ENCODE measurements at places on chromosomes 3 and 15.
A peak's percentile ranks its signal among the peaks of the same experiment; 100 is the strongest.

GRCh38 chr15:70362886-70363285, 265.2 kb upstream of the TLE3 start:
- H3K4me3 ChIP-seq: no peak overlapping the region
- DNase-seq: no peak
- H3K36me3 ChIP-seq: no peaks in the 10 kb centered on the region

- peaks cover 15% of the 10 kb centered on the region for H3K4me1 ChIP-seq
- DNase-seq: peak; percentile 88
- H3K4me3 ChIP-seq: peak overlapping the region; percentile 65
Measured at GRCh38 chr3:179037351-179037750, 34.3 kb downstream of the ZMAT3 start.

DNA sequence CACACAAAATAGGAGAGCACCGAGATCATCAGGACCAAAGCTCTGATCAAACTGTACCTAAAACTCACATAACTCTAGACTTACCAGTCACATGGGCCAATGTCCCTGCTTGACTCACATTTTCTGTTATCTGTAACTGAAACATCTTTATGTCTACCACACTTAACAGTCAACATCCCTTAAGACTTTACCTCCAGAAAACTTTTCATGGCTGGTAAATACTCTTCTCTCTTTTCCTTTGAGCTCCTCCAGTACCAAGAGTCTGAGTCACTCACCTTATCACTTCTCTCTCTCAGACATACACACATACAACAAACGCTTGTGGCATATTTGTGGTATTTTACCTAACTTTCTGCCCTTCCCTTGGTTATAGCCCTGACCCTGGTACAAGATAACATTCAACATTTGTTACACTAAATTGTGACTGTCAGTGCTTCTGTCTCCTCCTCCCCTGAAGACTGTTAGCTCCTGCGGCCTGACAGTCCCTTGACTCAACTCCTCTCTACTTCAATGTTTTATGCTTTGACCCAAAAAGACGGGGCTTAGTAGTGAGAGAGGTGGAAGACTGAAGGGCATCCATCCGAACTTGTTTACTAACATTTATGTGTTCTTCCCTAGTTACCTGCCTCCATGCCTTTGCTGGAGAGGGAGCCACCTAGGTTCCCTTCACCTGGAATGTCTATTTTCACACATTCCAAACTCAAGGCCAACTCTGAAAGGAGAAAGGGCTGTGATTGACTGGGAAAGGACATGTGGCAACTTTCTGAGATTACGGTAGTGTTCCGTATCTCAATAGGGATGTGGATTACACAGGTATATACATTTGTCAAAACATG, 3.7 kb upstream of the EFHB start:
- H3K36me3 ChIP-seq: no peaks in the 10 kb centered on the region
- H3K4me1 ChIP-seq: peaks cover 34% of the 10 kb centered on the region
- H3K27me3 ChIP-seq: no peaks in the 10 kb centered on the region

- DNase-seq: no peak
- no peaks in the 10 kb centered on the region for H3K27me3 ChIP-seq
- H3K27ac ChIP-seq: no peak overlapping the region
- no peaks in the 10 kb centered on the region for H3K36me3 ChIP-seq
- H3K4me1 ChIP-seq: no peaks in the 10 kb centered on the region
Measured at GRCh38 chr3:84904212-84904611, 54.6 kb upstream of the CADM2 start.

- H3K4me3 ChIP-seq: peak overlapping the region; percentile 96
- peak overlapping the region; percentile 100 for H3K27ac ChIP-seq
- H3K27me3 ChIP-seq: no peaks in the 10 kb centered on the region
Measured at GRCh38 chr3:4976109-4976508, 3.1 kb upstream of the BHLHE40 start.

GRCh38 chr15:56774356-56774755, 41.0 kb upstream of the ZNF280D start:
- peak overlapping the region; percentile 2 for H3K27ac ChIP-seq
- DNase-seq: no peak
- peaks cover 23% of the 10 kb centered on the region for H3K4me1 ChIP-seq
- H3K27me3 ChIP-seq: no peaks in the 10 kb centered on the region
- H3K36me3 ChIP-seq: peaks cover 4% of the 10 kb centered on the region

- no peaks in the 10 kb centered on the region for H3K27me3 ChIP-seq
- H3K4me3 ChIP-seq: no peak overlapping the region
- peaks cover 25% of the 10 kb centered on the region for H3K36me3 ChIP-seq
- no peak for DNase-seq
- H3K27ac ChIP-seq: peak overlapping the region; percentile 35
Measured at GRCh38 chr15:39628144-39628508, 47.2 kb downstream of the THBS1 start.

GRCh38 chr3:129854460-129854859, 39.1 kb downstream of the TMCC1 start:
- no peak for DNase-seq
- H3K36me3 ChIP-seq: peaks cover 34% of the 10 kb centered on the region
- H3K27ac ChIP-seq: no peak overlapping the region
- H3K4me3 ChIP-seq: no peak overlapping the region

DNA sequence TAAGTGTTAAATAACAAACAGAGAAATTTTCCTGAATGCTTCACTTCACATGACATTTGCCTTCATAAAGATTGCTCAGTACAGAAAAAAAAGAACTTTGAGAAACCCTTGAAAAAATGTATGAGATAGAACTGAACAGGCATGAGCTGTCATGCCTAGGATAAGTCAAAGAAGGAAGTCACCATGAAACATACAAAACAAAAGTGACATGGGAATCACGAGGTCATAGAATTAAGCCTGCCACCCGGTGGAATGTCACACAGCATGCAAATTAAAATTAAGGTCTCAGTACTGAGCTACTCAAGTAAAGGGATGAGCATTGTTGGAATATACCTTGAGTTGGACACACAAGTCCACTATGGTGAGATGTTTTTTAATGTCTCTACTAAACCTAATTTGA, 652.5 kb upstream of the NECTIN3 start:
- DNase-seq: no peak
- no peak overlapping the region for H3K27ac ChIP-seq
- no peaks in the 10 kb centered on the region for H3K4me1 ChIP-seq
- H3K27me3 ChIP-seq: no peaks in the 10 kb centered on the region
- H3K36me3 ChIP-seq: no peaks in the 10 kb centered on the region
- no peak overlapping the region for H3K4me3 ChIP-seq

DNA sequence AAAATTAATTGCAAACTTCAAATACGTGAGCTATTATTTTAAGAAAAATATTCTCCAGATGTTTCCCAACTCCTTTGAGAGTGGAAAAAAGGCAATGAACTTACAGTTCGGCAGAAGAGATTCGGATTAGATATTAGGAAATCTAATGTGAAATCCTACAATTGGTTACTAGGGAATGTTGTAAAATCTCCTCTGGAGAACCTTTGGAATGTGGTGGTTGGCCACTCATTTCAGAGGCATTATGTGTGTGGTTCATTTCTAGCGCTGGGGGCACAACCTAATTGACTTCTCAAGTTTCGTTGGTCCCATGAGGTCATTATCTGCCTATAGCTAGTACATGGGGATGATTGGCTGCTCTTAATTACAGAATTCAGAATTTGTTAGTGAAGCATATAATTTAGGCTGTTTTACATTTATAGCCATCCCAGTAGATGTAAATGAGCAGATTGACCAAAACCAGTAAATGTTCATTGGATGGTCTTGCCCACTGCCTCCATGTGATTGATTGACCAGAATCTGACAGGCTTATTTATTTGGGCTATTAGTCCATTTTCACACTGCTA, 34.6 kb upstream of the CMSS1 start:
- DNase-seq: no peak
- H3K27ac ChIP-seq: no peak overlapping the region
- no peaks in the 10 kb centered on the region for H3K4me1 ChIP-seq
- H3K36me3 ChIP-seq: no peaks in the 10 kb centered on the region

DNA sequence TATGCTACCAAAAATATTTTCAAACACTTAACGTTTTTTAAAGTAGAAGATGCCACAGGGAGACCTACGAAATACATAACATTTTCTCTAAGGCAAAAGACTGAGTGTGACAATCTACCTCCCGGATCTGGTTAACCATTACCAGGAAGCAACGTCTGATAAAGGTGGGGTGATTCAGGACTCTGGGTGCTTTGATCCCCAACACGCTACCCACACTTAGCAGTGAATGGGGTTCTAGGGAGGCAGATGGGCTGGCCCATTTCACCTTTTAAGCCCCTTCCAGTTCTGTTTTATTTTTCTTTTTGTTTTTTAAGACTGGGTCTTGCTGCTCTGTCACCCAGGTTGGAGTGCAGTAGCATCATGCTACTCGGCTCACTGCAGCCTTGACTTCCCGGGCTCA, 39.5 kb downstream of the EIF4E3 start:
- H3K27me3 ChIP-seq: no peaks in the 10 kb centered on the region
- DNase-seq: peak; percentile 60
- H3K36me3 ChIP-seq: peaks cover 53% of the 10 kb centered on the region
- no peak overlapping the region for H3K4me3 ChIP-seq

GRCh38 chr15:57307527-57308169, 68.7 kb upstream of the CGNL1 start:
- no peak overlapping the region for H3K4me3 ChIP-seq
- H3K27me3 ChIP-seq: peaks cover 9% of the 10 kb centered on the region
- DNase-seq: no peak
- H3K4me1 ChIP-seq: peaks cover 5% of the 10 kb centered on the region
- H3K36me3 ChIP-seq: no peaks in the 10 kb centered on the region
- H3K27ac ChIP-seq: no peak overlapping the region

DNA sequence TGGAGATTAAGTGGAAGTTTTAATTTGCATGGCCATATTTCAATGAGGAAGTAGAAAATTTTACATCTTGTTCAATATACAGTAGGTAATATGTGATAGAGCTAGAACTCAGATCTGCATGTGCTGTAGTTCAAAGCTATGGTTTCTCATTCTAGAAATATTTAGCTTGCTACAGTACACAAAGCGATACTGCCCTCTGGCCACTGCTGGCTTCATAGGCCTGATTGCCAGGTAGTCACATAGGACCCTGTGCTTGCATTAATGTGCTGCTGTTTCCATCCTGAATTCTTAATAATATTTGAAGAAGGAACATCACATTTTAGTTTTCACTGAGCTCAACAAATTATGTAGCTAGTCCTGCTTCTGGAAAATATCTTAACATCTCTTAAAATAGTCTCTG, 87.0 kb downstream of the PLSCR2 start:
- H3K36me3 ChIP-seq: no peaks in the 10 kb centered on the region
- peaks cover 5% of the 10 kb centered on the region for H3K27me3 ChIP-seq
- no peaks in the 10 kb centered on the region for H3K4me1 ChIP-seq
- no peak overlapping the region for H3K27ac ChIP-seq
- no peak overlapping the region for H3K4me3 ChIP-seq

- no peak for DNase-seq
- H3K27me3 ChIP-seq: no peaks in the 10 kb centered on the region
- peaks cover 66% of the 10 kb centered on the region for H3K36me3 ChIP-seq
- peaks cover 25% of the 10 kb centered on the region for H3K4me1 ChIP-seq
- H3K27ac ChIP-seq: peak overlapping the region; percentile 61
- H3K4me3 ChIP-seq: no peak overlapping the region
Measured at GRCh38 chr3:15044326-15044725, 20.8 kb downstream of the MRPS25 start.

DNA sequence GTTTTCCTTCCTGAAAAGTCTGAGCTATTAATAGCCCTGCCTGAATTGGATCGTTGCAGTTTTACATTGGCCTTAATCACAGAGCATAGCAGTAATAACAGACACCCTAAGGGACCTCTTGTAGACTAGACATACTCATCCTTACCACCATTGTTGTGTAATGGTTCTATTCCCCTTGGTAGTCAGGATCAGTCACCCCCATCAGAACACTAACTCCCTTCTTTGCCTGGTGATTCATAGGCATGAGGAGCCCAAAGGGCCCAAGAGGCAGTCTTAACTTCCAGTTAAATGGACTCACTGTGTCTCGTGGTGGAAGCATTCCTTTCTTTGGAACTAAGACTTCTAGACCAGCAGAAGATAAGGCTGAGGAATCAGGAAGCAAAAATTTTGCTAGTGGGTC, 20.2 kb downstream of the CGGBP1 start:
- DNase-seq: no peak
- no peaks in the 10 kb centered on the region for H3K36me3 ChIP-seq
- H3K27ac ChIP-seq: no peak overlapping the region
- H3K4me3 ChIP-seq: no peak overlapping the region
- no peaks in the 10 kb centered on the region for H3K27me3 ChIP-seq

DNA sequence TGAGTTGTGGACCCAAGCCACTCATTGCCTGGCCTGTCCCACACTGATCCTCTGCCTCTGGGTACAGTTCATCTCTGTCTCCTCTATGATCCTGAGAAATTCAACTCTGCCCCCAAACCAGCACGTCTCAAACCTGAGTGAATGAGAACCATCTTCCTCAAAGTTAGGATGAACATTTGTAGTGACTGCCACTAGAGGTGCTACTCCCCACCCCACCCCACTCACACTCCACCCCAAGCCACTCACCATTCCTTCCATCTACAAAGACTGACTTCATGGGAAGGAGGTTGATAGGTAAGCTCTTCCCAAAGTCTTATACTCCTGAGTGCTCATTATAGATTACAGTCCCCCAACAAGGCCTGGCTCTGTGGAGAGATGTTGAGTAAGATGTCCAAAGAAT, 43.8 kb downstream of the NEK10 start:
- H3K4me3 ChIP-seq: no peak overlapping the region
- no peak overlapping the region for H3K27ac ChIP-seq
- no peaks in the 10 kb centered on the region for H3K27me3 ChIP-seq
- no peaks in the 10 kb centered on the region for H3K4me1 ChIP-seq

DNA sequence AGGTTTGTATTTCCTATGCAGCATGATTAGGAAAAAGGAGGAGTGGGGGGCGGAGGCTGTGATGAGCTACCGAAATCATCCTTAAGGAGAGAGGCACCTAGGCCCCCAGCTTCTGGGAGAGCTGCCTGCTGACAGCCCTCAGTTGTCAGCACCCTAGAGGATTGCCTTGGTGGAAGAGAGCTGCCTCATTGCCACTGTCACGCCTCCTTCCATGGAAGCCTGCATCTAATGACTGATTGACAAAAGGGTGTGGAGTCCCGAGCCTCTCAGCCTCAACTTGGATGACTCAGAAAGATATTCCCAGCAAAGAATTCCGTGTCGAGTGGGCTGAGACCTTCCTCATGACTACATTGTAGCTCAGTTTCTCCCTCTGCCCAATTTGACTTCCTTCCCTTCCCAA, 320.4 kb upstream of the PROK2 start:
- H3K4me3 ChIP-seq: no peak overlapping the region
- H3K27me3 ChIP-seq: no peaks in the 10 kb centered on the region
- peaks cover 21% of the 10 kb centered on the region for H3K4me1 ChIP-seq
- H3K27ac ChIP-seq: no peak overlapping the region
- DNase-seq: no peak

DNA sequence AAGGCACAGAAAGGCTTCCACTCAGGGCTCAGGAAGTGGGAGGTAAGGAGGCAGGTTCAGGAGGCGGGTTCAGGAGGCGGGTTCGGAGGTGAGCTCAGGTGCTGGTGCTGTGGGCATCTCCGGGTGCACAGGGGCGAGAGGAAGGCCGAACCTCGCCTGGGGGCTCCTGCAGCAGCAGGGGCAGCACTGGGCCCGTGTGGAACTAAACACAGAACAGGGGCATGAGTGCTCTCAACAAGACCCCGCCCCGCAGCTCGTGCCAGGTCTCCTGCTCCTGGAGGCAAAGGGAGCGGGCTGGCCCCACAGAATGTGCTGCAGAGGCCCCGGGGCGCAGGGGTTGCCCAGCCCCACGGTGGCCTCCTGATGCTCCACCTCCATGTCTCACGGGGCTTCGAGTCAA, 13.7 kb downstream of the ZDHHC19 start:
- H3K27ac ChIP-seq: no peak overlapping the region
- DNase-seq: no peak
- H3K27me3 ChIP-seq: no peaks in the 10 kb centered on the region
- peaks cover 21% of the 10 kb centered on the region for H3K4me1 ChIP-seq
